ENCODE measurements at places on chromosomes 1 and 21.
A peak's percentile ranks its signal among the peaks of the same experiment; 100 is the strongest.

DNA sequence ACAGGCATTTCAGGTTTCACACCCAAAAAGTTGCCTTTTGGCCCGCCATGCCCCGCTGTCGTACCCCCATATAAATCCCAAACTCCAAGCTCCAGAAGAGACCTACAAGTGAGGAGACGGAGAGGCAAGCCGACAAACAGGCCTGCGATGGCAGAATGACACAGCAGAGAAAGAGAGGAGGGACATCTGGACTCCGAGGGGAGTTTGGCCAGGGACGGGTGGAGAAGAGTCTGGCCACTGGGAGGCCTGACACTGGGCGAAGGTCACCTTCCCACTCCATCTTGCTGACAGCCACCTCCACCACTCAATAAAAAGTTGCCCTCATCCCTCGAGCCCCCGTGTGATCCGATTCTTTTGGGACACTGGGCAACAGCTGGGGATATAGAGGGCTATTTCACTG, 1.9 kb upstream of the CFH start:
- DNase-seq = no peak

DNA sequence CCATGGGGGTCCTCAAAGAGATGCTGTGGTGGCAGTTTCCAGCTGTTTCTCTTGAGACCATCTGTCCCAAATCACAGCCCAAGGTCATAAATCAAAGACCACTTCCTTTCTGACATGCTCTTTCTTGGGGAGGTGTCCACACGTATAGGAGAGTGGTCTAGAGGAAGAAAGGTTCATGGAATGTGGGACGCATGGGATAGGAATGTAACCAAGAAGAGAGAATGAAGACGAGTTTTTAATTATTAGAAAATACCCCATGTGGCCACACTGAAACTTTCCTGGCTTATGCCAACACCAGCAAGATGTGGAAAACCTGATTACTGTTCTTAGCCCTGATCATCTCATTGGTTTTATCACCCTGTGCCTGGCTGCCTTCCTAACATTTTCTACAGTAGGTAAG, 124.2 kb upstream of the IFFO2 start:
- no peak for DNase-seq

DNA sequence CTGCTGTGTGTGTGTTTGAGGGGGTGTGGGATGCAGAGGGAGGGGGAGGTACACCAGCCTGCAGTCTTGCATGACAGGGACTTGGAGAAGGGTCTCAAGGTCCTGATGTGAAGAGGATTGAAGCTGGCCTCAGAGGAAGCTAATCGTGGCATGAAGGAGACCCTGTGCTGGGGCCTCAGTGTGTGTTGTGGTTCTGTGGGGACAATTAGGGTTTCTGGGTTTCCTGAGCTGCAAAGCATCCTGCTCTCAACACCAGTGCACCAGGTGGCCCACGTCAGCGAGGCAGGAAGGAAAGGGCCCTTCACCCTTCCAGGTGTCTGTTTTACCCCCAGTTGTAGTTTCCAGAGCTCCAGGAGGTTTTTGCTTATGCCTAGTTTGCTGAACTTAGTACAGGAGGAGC, 52.8 kb downstream of the TENT5C start:
- DNase-seq = no peak

- no peak for DNase-seq
Measured at GRCh38 chr1:116128664-116129063, 17.5 kb downstream of the MAB21L3 start.

DNA sequence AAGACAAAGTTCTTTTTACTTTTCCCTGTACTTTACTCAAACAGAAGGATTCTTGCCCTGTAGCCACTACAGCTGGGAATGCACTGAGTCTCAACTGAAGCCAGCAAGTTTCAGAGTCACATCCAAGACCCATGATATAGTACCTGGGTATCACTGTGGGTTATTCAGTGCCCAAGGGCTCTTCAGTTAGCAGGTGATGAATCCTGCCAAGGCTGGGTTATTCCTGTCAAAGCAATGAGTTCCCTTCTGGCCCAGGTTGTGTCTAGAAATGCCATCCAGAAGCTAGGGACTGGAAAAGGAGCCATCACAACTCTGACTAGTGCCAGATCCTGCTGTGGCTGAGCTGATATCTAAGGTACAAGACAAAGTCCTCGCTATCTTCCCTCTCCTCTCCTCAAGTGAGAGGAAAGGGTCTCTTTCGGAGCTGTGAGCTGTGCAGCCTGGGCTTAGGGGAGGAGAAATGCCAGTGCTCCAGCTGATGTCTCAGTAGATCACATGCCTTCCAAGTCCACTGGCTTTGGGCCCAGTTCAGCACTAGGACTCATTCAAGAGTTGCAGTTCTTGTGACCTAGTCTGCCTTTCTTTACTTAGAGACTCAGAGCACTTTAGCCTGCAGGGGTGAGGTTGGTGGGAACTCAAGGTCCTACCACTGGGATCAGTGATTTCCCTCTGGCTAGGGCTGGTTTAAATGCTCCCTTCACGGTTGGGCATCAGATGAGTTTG, 369.4 kb downstream of the TBX15 start:
- DNase-seq = no peak

DNA sequence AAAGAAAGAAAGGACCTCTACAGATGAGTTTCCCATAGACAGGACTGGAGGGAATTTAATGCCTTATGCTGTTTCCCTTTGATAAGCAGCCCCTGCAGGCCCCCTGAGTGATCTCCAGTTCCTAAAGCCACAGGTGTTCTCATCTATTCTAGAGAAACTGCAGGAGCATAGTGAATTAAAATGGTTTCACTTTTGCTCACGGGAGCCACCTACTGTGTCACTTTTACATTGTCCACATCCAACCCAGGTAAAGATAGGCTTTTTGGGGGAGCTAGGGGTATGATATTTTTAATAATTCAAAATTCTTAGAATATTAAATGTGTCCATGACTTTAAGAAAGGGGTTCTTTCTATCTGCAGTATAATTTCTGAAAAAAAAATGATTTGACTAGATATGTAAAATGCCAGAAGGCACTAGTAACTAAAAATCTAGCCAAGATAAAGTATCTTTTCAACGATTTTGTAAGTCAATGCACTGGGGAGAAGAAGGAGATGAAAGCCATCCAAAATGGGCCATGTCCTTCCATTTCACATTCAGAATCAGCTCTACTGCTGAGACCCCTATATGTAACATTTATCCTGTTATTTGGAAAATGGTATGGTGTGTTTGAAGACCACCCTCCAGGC, 267.3 kb upstream of the DUSP10 start:
- no peak for DNase-seq

DNA sequence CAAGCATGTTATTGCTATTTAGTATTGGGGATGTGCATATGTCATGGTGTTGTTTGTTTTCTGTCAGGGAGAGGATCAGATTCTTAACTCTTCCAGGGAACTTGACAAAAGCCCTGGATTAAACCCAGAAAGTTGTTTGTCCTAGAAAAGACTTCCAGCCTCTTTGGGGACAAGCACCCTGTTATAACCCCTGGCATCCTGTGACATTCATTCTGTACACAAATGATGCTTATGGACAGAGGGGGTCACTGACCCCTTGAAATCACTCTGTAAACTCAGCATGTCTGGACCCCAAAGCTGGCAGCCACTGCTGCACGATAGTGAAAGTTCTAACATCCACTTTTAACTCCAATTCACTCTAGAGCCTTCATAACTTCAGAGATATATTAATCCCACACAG, 81.2 kb downstream of the PROX1 start:
- no peak for DNase-seq

DNA sequence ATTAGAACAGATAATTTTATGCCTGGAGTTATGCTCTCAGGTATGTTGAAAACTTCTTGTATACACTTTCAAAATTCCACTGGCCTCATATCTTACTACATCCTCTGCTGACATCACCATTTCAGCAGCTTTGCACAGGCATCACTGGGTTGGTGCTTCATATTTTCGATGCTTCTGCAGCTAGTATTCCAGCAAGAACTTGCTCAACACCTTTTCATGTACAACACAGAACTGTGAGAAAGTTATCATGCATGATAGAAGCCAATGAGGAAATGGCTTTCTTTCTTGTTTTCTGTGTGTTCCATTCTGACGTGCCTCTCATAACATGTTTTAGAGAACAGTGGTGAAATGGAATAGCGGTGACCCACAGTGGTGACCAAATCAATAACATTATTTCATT, 5.1 kb upstream of the GBP5 start:
- no peak for DNase-seq

GRCh38 chr1:184664042-184664660, 90.5 kb downstream of the EDEM3 start:
- DNase-seq = no peak

DNA sequence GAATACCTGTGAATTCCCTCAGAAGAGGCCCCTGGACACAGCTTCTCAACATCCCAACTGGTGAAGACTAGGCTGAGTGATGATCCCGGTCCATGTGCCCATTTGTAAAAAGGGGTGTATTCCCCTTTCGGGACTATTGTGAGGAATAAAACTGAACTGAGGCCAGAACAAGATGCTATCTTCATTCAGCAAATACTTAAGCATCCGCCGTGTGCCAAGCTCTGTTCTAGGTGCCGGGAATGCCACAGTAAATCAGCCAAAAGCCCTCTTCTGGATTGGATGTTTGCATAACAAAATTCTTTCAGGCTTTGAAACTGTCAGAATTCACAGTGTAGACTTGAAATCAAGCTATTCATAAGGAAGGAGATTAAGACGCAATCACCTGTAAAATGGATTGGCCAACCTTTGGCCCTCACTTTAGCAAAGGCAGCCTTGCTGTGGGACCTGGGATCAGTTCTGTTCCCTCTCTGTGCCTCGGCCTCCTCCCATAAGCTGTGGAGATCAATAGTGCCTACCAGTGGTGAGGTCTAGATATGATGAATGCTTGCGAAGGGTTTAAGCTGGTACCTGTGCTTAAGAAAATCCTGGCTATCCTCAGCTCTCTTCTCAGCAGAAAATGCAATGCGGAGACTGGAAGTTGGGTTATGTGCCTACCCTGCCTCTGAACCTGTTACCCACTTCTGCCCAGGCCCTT, 1.8 kb downstream of the ALPL start:
- DNase-seq = no peak

- DNase-seq = no peak
Measured at GRCh38 chr1:232969799-232970198, 19.4 kb downstream of the NTPCR start.

DNA sequence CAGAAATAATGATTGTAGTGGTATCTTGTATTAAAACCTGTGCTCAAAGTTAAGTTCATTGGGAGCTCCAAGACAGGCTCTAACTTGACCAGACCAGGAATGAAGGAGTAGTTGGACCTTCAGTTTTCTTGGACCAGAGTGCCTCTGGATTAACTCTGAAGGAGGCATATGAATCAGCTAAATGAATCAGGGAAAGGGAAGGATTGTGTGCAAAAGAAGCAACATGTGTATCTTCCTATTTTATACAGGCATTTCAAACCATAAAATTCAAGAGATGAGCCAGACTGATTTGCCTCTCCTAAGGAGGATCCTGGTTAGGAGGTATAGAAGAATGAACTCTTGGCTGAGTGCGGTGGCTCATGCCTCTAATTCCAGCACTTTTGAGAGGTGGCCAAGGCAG, 71.4 kb downstream of the CC2D1B start:
- peak; percentile 26 for DNase-seq

- DNase-seq = no peak
Measured at GRCh38 chr1:2205191-2205952, 10.8 kb upstream of the FAAP20 start.

DNA sequence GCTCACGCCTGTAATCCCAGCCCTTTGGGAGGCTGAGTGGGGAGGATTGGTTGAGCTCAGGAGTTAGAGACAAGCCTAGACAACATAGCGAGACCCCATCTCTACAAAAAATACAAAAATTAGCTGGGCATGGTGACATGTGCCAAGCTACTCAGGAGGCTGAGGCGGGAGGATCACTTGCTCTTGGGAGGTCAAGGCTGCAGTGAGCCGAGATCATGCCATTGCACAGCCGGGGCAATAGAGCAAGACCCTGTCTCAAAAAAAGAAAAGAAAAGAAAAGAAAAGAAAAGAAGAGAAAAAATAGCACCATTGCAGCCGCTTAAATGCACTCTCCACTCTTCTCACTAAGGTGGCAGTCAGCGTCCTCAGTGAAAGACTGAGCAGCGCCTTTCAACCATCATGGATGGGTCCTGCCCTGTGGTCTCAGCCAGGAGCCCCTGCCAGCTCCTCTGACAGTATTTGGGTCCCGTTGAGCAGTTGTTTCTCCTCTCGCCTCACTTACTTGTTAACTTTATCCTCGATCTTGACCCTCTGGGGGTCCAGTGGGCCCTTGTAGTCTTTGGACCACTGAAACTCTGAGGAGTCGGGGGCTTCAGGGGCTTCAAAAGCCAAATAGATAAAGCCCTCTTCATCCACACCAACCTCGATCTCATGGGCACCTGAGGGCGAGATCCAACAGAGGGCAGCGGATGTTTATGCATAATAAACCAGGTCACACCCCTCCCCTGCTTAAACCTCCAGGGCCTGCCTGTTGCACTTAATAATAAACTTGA, 36.9 kb downstream of the MYOM3 start:
- DNase-seq = no peak

GRCh38 chr1:169217636-169218035, 111.1 kb downstream of the ATP1B1 start:
- no peak for DNase-seq

GRCh38 chr21:25878344-25878743, 143.6 kb downstream of the GABPA start:
- DNase-seq = no peak

DNA sequence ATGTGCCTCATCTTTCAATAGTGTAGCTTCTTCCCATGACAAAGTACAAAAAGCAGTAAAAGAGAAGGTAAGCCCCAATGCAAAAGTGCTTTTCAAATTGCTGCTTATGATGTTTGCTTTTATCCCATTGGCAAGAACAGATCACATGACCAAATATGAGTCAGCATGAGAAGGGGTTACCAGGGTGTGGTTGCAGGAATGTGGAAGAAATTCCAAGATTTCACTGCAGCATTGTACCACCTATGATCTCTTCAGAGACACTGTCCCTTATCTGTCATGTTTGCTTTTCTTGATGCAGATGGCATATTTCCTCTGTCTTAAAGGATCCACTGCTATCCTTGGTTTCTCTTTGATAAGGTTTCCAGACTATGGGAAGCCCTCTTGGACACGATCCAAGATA, 1006.9 kb upstream of the PRMT6 start:
- no peak for DNase-seq

GRCh38 chr1:244833734-244834542, 1.5 kb upstream of the COX20 start:
- no peak for DNase-seq

- no peak for DNase-seq
Measured at GRCh38 chr1:174877208-174877673, 122.5 kb upstream of the CACYBP start.

- no peak for DNase-seq
Measured at GRCh38 chr1:243831463-243831862, 18.6 kb downstream of the AKT3 start.

DNA sequence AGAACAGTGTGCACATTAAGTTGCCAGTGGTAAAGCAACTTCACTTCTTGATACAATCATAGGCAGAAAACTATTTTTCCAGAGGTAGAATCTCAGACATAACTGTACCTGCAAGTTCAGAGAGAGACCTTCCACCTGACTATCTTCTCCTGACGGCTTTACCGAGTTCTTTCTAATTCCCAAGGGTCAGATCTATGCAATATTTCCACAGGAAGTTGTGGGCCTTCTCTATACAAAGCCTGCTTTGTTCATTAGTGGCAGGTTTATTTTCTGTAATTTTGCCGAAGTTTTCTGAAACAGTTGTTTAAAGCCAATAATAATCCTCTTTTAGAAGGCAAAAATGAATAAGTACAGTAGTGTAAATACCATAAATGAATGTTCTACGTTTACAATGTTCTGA, 58.2 kb upstream of the RCC1 start:
- DNase-seq = no peak

Data from AG04449 (cell line).